ENCODE measurements at places on chromosomes 6 and 20.

GRCh38 chr6:40473026-40473425 lies 114.1 kb downstream of the LRFN2 start:
- no peak for DNase-seq

DNA sequence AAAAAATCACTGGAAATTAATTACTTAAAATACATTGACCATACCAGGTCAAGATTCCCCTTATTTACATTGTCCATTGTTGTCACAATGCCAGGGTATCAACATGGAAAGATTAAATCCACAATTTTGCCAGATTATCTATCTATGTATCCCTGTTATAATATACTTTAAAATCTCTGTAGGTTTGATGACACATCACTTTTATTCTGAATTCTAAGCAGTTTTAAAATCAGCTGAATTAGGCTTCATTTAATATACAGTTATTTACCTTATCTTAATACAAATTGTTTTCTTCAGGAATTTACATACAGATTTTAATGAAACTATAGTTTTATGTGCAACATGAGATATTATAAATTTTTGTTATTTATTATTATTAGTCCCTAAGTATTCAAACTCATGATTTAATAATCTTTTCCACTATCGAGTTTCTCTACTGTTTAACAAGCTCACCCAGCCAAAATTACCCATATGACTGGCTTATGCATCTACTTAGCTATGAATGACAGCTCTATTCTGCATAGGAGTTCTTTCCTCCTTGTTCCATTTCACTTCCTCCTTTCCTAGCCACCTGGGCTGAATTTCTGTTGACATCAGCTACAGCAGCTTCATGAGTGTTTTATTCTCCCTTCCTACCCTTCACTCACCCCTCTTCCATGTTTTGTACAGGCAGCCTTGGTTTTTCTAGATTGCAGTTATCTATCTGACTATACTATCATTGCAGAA lies 654.2 kb upstream of the MAP3K7 start:
- no peak for DNase-seq

- DNase-seq = no peak
Observed at GRCh38 chr6:83464381-83465140, 33.7 kb upstream of the ME1 start.

DNA sequence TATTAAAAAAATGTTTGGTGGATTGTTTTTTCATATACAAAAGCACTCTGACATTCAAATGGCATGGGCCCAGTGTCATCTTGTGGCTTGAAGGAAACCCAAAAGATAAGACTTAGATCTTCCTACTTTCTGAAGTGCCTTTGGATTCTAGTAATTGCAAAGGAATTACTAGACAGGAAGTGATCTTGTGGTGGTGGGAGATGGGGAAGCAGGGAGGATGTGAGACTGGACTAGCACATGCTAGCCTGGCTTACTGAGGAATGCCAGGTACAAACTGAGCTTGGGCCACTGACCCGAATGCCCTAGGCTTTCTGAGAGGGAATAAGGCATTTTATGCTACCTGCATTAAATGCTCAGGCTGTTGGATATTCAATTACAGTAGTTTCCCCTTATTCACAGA lies 59.0 kb downstream of the AFG1L start:
- no peak for DNase-seq

GRCh38 chr20:32404017-32404416 lies 45.9 kb downstream of the ASXL1 start:
- no peak for DNase-seq

DNA sequence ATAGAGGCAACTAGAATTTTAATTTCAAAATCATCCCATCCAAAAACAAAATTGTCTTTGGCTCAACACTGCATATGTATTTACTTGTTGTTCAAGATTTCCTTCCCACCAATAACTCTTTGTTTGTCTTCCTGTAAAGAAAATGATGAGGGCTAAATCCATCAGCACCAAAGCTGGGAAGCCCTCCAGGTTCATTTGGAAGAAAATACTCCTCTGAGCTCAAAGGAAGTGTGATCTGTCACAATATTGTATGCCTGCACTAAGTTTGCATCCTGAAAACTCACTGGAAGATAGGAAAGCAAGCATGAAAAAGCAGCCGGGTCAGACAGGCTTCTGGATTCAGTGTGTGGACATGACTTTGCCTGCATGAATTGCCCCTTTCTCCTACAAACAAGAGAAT lies 28.7 kb upstream of the OPRM1 start:
- no peak for DNase-seq

- no peak for DNase-seq
Observed at GRCh38 chr6:119742188-119742803, 392.7 kb upstream of the MAN1A1 start.

GRCh38 chr20:43507150-43508080 lies at the start of gene L3MBTL1:
Gene L3MBTL1 (plus strand): TSS chr20:43507697. CDS start chr20:43513504, 5,807 bp downstream.
- no peak for DNase-seq

GRCh38 chr6:129646642-129647041 lies 63.3 kb downstream of the ARHGAP18 start:
- no peak for DNase-seq

GRCh38 chr6:15483060-15483459 lies 179.8 kb downstream of the DTNBP1 start:
- DNase-seq = no peak

GRCh38 chr6:169489563-169490245 lies 212.1 kb downstream of the WDR27 start:
- no peak for DNase-seq

DNA sequence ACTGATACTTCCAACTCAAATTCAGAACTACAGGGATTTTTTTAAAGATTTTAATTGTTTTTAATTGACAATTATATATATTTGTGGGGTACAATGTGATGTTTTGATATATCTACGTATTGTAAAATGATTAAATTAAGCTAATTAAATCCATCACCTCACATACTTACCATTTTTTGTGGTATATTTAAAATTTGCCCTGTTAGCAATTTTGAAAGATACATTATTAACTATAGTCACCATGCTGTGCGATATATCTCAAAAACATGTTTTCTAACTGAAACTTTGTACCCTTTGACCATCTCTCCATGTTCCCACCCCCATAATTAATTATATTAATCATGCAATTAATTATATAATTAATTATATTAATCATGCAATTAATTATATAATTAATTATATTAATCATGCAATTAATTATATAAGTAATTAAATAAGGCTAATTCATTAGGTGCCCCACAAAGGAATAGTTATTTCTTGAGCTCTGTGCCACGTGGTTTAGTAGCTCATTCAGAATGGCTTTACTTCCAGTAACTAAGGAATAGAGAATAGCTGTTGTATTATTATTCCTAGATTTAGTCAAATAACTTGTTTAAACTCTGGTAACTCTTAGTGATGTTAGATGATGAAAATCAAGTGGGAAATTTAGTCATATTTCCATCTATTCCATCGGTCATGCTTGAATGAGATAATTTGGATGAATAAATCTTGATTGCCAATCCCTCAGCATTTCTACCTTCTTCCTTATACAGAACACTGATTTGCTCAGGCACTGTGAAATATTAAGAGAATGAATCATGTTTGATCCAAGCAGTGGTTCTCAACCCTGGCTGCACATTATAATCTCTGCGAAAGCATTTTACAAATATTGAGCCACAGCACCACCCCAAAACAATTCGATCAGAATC lies 25.1 kb downstream of the LOC128125822 start:
- no peak for DNase-seq

GRCh38 chr6:124943658-124944057 lies 18.6 kb upstream of the RNF217 start:
- DNase-seq = no peak

DNA sequence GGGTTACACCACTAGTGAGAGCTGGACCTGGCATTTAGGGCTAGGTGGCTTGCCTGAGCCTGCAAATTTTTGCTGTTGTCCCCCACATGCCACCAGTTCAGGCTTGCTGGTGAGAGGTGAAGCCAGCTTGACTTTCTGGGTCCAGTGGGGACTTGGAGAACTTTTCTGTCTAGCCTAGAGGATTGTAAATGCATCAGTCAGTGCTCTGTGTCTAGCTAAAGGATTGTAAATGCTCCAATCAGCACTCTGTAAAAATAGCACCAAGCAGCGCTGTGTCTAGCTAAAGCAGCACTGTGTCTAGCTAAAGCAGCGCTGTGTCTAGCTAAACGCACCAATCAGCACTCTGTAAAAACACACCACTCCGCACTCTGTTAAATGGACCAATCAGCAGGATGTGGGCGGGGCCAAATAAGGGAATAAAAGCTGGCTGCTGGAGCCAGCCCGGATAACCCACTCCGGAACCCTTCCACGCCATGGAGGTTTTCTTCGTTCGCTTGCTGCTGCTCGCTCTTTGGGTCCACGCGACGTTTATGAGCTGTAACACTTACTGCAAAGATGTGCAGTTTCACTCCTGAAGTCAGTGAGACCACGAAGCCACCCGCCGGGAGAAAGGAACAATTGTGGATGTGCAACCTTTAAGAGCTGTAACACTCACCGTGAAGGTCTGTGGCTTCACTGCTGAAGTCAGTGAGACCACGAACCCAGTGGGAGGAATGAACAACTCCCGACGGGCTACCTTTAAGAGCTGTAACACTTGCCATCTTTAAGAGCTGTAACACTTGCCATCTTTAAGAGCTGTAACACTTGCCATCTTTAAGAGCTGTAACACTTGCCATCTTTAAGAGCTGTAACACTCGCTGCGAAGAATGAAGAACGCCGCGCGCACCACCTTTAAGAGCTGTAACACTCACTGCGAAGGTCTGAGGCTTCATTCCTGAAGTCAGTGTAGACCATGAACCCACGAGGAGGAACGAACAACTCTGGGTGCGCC lies 27.3 kb downstream of the GMPR start:
- no peak for DNase-seq

DNA sequence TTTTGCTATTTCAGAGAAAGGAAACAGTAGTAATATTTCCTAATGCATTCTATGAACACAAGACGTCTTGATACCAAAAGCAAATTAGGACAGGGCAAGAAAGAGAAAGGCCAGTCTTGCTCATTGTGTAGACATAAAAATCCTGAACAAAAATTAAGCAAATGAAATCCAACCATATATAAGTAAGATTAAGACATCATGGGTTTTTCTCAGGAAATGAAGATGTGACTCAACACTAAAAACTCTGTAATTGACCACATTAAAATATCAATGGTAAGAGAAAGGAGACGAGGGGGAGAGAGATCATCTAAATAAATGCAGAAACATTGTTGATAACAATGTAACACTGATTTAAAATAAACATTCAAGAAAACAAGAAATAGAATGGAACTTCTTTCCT lies 205.4 kb downstream of the SOD2 start:
- no peak for DNase-seq

DNA sequence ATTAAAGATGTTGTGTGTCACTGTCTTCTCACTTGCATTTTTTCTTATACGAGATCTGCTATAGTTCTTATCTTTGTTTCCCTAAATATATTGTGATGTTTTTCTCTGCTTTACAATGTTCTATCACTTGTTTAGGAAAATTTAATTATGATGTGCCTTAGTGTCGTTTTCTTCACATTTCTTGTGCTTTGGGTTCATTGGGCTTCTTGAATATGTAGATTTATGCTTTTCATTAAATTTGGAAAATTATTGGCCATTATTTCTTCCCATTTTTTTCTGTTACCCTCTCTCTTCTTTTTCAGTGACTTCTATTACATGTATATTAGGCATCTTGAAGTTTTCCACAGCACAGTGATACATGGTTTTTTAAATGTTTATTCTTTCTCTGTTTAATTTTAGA lies 33.4 kb downstream of the CITED2 start:
- no peak for DNase-seq

GRCh38 chr6:17707371-17707651 lies 586 bp upstream of the NUP153 start:
- DNase-seq = no peak

- DNase-seq = no peak
Observed at GRCh38 chr6:77178821-77179220, 284.5 kb downstream of the HTR1B start.

DNA sequence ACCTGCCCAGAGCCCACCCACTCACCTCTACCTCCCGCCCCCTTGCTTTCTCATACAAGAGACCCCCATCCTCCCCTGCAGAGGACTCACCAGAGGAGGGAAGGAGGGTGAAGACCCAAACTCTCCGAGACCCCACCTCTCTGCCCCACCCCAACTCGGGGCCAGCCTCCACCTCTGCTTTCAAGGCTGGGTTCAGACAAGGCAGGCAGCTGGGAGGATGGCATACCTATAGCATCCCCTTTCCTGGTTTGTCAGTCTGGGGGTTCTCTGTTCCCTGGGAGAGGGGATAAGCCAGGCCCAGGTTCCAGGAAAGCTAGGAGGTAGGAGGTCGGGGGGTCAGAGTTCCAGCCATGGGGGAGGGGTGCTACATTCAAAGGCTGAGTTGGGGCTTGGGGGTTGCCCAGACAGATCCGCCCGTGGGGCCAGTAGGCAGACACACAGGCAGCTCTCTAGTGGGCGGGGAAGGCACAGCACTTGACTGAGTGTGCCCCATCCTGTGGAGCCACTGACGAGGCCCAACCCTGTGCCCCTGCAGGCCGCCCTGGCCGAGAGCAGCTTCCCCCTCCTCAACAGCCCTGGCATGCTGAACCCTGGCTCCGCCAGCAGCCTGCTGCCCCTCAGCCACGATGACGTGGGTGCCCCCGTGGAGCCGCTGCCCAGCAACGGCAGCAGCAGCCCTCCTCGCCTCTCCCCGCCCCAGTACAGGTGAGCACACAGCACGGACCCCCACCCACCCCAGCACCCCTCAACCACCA lies 40.8 kb upstream of the MDFI start:
- DNase-seq = no peak

DNA sequence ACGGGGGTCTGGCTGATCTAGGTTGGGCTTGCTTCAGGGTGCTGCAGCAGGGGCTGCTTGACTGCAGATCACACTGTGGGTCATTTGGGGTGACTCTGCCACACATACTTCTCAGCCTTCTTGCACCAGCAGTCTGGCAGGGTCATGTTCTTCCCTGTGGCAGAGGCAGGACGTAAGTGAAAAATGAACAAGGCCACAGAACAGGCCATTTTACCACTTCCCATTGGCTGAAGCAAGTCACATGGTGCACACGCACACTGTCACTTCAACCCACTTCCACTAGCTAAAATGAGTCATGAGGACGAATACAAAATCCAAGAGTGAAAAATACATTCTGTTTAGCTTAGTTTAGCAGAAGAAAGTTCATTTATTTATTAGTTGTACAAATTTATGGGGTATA lies 168.6 kb upstream of the GGTLC1 start:
- no peak for DNase-seq

GRCh38 chr20:64026-64603 lies 23.4 kb upstream of the DEFB125 start:
- no peak for DNase-seq

DNA sequence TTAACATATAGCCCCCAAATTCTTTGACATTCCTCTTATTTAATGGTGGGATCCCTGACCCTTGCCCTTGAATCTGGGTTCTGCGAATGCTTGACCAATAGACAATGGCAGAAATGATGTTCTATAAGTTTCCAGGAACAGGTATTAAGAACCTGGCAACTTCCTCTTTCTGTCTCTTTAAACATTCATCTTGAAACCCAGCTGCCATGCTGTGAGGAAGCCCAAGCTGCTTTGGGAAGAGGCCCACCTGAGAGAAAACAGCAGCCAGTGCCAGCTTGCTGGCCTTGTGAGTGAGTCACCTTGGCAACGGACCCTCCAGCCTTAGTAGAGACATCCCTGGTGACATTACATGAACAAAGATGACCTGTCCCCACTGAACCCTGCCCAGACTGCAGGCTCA lies 45.2 kb upstream of the RALY start:
- DNase-seq = no peak

GRCh38 chr6:133919362-133919761 lies 30.4 kb downstream of the TCF21 start:
- DNase-seq = no peak

Data from NCI-H1417 treated with DMSO at 0.1 percent for 48 hours (cell line).